Stimulated activated CD4-positive, alpha-beta T cell treated with anti-CD3 and anti-CD28 coated beads, Interleukin-2, amount 100 ng/mL, for 48 hours (primary cell): ENCODE measurements at places on chromosomes 1 and 21.

GRCh38 chr21:42676808-42677207, 23.4 kb downstream of the PDE9A start:
- DNase-seq = no peak

GRCh38 chr1:24959623-24959975, 29.5 kb upstream of the RUNX3 start:
- no peak for DNase-seq

DNA sequence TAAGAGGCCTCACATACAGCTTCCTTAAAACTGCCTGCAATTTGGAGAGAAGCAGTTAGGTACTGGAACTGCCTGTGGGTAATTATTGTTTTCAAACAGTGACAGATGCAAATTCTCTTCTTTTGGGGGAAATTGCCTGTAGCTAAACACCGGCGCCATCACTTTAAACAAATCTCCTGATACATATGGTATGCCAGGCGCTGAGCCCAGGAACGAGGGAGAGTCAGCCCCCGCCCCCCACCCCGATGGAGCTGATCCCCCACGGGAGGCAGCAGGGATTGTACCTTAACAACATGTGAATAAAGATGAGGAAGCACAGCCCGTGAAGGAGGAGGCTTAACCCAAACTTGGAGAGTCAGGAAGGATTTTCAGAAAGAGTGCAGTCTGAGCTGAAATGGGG, 7.1 kb downstream of the TMEM51 start:
- no peak for DNase-seq

DNA sequence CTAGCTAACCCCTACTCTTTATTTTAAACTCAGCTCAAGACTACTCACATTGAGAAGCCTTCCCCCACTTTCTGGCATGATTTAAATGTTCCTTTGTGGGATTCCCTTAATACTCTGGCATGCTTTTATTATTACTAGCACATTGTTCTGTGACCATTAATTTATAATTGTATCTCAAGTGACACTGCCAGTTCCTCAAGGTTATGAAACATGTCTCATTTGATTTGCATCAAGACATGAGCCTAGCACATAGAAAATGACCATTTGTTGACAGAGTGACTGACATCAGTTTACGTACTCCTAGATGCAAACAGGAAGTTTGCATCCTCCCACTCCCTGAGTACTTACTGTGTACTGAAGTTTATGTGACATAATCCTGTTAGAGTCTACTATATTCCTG, 15.2 kb downstream of the RGS4 start:
- no peak for DNase-seq

- no peak for DNase-seq
Measured at GRCh38 chr1:28175955-28176485, 470 bp downstream of the PTAFR start.

GRCh38 chr1:111222308-111223125, 5.0 kb upstream of the CHI3L2 start:
- peak; percentile 75 for DNase-seq

- DNase-seq = no peak
Measured at GRCh38 chr1:3978990-3979325, 78.9 kb upstream of the C1orf174 start.

DNA sequence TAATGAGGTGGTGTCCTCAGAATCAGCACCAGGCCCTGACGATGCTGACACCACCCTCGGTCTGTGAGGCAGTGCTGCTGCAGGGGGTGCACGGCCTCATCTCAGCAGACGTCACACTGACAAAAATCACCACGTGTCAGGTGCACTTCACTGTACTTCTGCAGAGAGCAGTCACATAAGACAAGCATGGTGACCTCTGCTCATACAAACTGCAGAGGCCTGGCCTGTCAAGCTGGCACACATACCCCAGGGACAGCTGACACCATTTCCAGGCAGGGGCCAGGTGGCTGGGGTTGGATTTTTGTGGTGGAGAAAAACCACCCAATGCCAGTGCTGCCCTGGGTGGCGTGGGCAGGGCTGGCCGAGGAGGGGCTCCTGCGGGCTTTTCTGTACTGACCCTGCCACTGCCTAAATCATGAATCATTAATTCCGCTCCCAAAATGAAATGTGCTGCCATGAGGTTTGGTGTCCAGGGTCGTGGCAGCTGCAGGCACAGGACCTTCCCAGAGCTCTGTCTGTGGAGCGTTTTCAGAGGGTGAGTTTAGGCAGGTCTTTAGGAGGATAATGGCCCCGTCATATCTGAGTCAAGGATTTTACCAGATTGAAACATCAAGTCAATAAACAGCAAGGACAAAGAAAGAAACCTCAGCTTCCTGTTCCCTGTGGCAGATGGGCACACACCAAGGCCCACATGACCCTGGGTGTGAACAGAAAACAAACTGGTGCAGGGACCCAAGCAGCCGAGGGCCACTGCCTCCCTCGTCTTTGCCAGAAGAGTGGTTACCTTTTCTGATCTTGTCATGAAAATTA, 33.4 kb upstream of the GPR153 start:
- DNase-seq = no peak

DNA sequence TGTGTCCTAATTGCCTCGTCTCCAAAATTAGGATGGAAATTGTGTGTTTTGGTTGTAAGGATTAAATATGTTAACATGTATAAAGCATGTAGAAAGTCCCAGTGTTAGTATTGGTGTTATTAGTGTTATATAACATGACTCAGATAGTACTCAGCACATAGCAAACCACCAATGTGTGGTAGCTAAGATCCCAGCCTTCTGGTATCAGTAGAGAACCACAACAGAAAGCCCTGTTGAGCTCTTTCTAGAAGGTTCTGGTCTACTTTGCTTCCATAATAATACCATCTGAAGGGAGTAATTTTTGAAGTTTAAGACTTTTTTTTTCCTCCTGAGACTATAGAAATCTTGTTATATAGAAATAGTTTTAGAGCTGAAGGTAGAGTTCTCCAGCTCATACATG, 259.3 kb upstream of the SGIP1 start:
- no peak for DNase-seq

DNA sequence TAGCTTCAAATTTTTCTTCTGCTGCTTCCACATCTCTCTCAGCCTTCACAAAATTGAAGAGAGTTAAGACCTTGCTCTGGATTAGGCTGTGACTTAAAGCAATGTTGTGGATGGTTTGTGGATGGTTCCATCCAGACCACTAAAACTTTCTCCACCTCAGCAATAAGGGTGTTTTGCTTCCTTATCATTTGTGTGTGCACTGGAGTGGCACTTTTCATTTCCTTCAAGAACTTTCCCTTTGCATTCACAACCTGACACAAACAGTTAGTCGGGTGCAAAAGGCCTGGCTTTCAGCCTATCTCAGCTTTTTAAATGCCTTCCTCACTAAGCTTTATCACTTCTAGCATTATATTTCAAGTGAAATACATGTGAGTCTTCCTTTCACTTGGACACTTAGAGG, 30.3 kb downstream of the DENND1B start:
- no peak for DNase-seq

- DNase-seq = no peak
Measured at GRCh38 chr21:40706806-40707655, 139.9 kb downstream of the DSCAM start.

DNA sequence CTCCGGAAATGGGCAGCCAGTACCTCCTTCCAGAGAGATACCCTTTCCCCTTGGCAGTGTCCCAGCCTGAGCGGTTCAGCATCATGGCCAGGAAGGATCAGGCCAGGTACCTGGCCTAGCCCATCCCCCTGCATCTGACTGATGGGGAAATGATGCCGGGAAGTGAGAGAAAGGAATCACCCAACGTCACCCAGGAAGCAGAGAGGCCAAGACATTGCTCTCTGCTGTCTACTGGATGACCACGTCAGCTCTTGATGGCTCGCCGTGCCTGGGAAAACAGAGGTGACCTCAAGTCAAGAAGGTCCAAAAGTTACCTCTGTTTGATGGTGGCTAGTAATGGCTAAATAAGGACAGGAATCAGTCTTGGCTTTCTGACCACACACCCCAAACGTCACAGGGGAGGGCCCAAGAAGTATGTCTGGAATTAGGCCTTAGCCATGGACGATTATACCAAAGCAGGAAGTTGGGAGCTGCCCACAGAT, 79.0 kb downstream of the MRPL37 start:
- DNase-seq = no peak

DNA sequence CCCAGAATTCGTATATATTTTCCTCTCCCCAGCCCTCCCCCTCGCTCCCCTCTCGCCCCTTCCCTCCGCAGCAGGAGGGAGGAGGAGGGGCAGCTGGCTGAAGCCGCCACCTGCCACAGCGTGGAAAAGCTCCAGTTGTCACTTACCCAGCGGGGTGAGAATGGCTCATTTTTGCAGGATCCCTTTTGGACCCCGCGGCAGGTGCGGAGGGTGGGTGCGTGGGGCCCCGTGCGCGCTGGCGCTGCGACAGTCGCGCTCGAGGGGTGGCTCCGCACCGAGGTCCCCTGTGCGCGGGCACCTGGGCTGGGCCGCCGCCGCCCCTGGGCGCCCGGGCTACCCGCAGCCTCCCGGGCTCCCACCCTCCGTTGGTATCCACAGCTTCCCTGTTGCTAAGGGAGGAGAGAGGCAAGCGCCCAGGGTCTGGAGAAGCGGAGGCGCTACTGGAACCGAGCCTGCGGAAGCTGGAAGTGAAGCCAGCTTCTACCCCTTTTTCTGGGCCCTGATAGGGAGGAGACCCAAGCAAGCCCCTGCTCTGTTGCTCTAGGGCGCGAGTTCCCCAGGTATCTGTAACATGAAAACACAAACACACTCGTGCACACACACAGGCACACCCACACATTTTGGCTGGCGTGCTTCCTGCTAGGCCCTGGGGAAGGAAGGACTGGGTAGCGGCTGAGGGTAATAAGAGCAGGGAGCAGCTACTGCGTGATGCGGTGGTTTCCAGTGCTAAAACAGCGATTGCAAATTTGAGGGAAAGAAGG, at the start of gene ERICH3:
TSS of gene ERICH3 (minus strand) at position 442 of the 761 bp plus-strand sequence. CDS start at position 169, 273 bp downstream.
- no peak for DNase-seq

- DNase-seq = no peak
Measured at GRCh38 chr1:234473118-234473517, 5.9 kb downstream of the TARBP1 start.

DNA sequence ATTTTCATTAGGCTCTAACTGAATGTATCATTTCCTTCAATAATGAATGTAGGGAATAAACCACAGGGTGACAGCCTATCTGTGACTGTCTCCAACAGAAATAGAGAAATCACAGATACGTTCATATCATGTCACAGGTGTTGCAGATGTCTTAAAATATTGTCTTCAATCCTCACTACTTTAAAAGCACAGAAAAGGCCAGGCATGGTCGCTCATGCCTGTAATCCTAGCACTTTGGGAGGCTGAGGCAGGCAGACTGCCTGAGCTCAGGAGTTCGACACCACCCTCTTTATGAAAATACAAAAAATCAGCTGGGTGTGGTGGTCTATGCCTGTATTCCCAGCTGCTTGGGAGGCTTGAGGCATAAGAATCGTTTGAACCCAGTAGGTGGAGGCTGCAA, 8.2 kb downstream of the CREG1 start:
- DNase-seq = no peak

GRCh38 chr1:204457666-204458065, 36.9 kb downstream of the PIK3C2B start:
- DNase-seq = no peak

GRCh38 chr21:29155118-29155932, 24.9 kb downstream of the MAP3K7CL start:
- no peak for DNase-seq

- no peak for DNase-seq
Measured at GRCh38 chr1:48784301-48784700, 7.6 kb upstream of the BEND5 start.

DNA sequence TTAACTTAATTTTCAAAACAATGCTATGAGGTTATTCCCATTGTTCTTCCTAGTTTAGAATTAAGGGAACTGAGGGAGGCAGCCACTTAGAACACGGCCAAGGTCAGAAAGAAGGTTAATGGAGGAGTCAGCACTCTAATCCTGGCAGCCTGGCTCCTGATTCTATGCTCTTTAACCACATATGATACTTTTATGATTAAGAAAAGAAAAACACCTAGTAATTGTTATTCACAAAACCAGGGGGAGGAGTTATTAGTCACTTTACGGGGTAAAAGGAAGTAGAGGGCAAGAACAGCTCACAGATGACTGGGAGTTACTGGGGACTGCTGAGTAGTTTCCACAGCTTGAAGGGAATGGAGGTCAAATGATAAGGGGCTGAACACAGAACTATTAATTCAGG, 38.6 kb downstream of the GADD45A start:
- no peak for DNase-seq

GRCh38 chr21:45632637-45633251, 10.8 kb upstream of the PCBP3 start:
- DNase-seq = no peak

DNA sequence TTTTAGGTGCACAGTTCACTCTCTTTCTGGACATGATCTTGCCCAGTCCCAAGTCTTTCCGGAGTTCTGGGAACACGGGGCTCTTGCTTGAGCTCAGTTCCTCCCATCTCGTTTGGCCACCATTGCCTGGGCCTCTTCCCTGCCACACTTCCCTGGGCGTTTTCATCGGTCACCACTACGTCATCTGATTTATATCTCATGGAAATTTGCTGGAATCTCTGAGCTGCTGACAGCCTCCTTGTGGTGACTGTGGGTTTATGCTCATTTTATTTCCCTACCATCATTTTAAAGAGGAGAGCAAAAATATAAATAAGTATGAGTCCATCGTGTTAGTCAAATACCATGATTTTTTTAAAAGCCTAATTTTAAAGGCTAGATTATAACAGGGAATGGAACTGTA, 449.1 kb upstream of the KAZN start:
- DNase-seq = no peak

DNA sequence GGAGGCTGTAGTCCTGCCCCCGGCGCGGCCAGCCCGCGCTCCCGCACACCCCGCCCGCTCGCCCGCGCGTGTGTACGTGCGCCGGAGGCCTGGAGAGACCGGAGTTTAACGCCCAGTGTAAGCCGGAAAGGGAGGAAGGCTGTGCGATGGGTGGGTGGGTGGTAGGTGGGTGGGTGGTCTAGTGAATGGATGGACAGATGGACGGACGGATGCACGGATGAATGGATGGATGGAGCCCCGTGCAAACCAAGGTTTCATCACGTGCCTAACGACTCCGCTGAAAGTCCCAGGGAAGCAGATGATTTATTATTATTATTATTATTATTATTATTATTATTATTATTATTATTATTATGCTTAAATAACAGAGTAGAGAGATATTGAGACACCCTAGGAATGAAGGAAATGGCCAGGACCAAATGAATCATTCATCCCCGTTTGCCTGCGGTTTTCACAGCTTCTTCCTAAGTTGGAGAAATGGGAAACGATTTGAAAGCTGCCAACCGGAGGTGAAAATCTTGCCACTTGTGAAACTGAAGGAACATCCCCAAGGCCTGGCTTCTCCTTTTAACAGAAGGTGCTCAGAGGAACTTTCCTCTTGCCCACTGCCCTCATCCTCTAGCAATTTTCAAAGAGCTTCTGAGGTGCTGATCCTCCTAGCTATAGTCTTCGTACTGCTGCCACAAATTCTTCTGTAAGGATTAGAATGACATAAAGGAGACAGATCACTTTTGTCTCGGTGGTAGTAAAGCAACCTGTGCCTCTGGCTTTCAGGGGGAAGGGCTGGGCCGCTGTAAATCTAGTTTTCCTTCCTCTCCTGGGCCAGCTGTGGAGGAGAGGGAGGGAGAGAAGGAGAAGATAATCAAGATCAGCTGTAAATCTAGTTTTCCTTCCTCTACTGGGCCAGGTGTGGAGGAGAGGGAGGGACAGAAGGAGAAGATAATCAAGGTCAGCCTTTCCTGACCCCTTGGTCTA, 648 bp upstream of the RGS7 start:
- no peak for DNase-seq
